Fibroblast of lung (primary cell): ENCODE measurements at places on chromosomes 2 and 18.
A peak's percentile ranks its signal among the peaks of the same experiment; 100 is the strongest.

DNA sequence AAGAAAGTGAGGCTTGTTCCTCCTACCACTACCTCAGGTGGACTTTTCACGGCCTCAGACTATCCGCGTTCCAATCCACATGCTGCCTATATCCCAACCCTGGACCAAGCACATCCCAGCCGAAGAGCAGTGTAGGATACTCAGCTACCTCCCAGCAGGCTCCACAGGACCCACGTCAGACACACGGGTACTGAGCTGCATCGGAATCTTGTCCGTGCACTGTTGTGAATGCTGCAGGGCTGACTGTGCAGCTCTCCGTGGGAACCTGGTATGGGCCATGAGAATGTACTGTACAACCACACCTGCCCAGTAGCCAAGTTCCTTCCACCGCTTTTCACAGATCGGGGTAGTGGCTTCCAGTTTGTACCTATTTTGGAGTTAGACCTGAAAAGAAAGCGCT, 22.3 kb downstream of the IL37 start:
- no peak for DNase-seq

- peak; percentile 91 for DNase-seq
Measured at GRCh38 chr2:108570416-108570815, 36.1 kb downstream of the LIMS1 start.

DNA sequence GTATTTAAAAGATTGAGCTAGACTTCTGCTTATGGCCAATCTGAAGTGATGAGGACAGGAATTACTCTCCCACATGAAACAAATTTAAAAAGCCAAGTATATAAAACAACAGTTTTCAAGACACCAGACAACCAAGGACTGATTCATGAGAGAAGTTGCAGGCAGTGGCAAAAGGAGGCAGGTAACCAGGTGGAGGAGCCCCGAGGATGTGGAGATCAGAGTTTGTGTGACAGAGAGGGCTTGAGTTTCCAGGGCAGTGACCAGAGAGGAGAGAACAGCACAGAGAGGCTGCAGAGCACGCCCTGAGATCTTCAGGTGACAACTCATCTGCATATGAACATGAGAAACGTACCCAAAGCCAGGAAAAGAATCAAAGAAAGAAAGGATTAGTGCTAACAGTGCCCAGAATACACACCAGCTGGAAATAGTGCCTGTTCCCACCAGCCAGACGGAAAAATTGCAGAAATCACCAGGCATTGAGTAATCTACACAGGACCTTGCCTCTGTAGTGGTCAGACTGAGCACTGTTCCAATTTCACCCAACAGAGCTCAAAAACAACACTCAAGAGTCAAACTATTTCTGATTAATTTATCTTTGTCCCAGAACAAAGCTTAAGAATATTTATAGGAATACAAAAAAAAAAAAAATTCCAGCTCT, 173.1 kb downstream of the SEPTIN10 start:
- DNase-seq = peak; percentile 51

DNA sequence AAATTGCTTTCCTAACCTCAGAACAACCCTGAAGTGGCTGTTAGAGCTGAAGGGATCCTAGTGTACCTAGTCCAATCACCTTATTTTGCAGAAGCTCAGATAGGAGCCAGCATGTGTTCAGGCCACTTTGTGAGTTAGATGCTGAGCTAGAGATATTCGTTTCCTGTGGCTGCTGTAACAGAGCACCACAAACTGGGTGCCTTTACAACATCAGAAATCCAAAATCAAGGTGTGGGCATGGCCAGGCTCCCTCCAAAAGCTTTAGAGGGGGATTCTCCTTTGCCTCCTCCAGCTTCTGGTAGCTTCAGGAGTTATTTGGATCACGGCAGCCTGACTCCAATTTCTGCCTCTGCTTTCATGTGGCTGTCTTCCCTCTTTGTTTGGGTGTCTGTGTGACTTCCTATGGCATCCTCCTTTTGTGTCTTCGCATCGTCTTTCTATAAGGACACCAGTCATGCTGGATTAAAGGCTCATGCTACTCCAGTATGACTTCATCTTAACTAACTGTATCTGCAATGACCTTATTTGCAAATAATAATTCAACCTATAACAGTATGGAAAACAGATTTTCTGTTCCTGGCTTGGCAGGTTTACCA, 86.3 kb upstream of the TGFA start:
- DNase-seq = no peak

GRCh38 chr2:99877963-99878362, 264.4 kb downstream of the AFF3 start:
- DNase-seq = no peak

DNA sequence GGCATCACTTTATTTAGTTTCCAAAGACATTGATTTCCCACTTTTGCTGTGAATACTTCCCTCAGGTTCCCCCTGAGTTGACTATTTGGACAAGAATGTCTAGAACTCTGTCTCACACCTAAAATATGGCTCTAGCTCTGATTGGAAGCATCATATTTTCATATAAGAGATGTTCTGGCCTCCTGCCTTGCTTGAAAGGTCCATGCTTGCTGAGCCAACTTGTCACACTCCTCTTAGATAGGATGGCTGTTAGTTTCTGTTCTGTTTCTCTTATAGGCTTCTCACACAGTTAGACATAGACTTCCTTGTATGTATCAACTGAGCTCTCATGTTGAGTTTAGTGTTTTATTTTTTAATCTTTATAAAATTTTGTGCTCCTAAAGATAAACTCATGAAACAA, 87.1 kb downstream of the CNTNAP5 start:
- no peak for DNase-seq

DNA sequence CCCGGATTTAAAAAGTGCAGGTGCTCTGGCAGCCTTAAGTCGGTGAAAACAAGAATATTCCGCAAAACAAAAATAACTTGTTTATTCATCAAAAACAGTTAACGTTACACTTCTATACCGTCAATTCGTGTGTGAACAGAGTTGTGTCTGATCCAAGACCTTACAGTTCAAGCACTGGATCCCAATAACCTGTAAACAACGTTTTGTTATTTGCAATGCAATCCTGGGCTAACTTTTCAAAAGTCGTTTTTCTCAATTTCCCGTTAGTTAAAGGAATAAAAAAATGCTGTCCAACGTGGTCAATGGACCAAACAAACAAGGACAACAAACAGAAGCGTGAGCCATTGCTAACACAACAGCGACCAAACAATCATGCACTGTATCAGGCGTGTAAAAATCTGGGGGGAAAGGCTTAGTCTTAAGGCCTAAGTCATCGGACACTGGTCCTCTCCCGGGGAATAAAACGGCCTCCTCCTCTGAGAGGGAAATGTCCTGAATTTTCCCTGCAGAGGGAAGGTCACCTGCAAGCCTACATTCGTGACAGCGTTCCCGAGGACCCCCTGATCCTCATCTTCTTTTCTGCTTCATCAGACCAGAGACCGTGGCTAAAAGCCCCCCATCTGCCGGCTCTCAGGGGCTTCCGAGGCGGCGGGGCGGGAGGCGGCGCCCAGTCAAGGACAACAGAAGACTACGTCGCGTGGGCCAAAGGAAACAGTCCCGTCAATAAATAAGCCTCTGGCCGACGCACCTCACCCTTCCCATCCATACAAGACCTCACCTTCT, 490 bp downstream of the NDUFS1 start:
- peak; percentile 42 for DNase-seq

GRCh38 chr2:38948387-38948882, 58.8 kb downstream of the ARHGEF33 start:
- no peak for DNase-seq

- no peak for DNase-seq
Measured at GRCh38 chr2:168514692-168515091, 58.6 kb downstream of the CERS6 start.

DNA sequence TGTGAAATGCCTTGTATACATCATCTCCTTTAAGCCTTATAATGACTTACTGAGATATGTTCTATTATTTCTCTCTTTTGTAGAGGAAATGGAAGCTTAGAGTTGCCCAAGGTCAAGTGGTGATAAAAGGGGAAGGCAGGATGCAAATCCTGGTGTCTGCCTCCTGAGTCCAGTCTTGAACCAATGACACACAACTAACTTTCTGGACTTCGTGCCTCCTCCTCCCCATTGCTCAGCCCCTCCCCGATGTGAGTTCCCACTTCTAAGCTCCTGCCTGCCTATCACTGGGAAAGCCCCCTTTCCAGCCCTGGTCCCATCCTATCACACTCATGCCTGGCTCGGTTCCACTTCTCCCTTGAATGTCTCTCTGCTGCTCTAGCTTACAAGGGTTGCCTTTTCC, 6.9 kb upstream of the CTIF start:
- no peak for DNase-seq

- peak; percentile 86 for DNase-seq
Measured at GRCh38 chr18:67599277-67599676, 82.8 kb upstream of the DSEL start.

GRCh38 chr2:71453404-71454220, at the start of gene DYSF:
DYSF (plus strand) TSS chr2:71453561.
- peak; percentile 48 for DNase-seq

- DNase-seq = no peak
Measured at GRCh38 chr2:226600802-226601201, 198.8 kb downstream of the IRS1 start.
